Femur (tissue), 1 donor: ENCODE measurements at places on chromosomes 5 and 9.

GRCh38 chr9:105296877-105297287 is 52.4 kb downstream of the SLC44A1 start:
- no peak for DNase-seq

- no peak for DNase-seq
These were observed 6.8 kb downstream of the GARIN3 start for GRCh38 chr5:157159209-157159751.

DNA sequence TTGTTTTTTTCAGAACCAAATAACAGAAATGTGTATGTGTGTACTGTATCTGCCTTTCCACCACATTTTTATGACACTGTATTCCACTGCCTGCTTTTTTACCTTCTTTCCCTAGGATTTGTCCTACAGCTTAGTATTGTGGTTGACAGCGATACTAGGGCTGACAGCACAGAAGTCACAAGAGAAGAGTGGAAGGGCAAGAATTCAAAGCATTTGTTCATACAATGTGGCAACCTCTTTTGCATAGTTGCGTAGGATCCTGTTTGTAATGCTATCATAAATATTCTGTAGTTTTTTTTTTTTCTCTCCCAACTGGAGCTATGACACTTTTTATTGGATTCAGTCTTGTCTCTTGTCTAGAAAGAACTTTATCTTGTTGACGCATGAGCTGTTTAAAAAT is 5.6 kb upstream of the BNIP1 start:
- DNase-seq: no peak

DNA sequence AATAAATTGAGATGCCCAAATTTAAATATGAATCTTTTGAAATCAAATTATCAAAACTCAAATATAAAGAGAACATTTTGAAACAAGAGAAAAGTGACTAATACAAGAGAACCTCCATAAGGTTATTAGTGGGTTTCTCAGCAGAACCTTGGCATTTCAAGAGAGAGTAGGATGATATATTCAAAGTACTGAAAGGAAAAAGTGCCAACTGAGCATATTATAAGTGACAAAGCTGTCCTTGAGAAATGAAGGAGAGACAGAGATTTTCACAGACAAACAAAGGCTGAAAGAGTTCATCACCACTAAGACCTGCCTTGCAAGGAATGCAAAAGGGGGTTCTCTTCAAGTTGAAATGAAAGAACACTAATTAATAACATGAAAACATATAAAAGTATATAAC is 366.0 kb downstream of the HINT1 start:
- DNase-seq: no peak

GRCh38 chr9:127530206-127530941 is 79.1 kb downstream of the LRSAM1 start:
- DNase-seq: no peak

DNA sequence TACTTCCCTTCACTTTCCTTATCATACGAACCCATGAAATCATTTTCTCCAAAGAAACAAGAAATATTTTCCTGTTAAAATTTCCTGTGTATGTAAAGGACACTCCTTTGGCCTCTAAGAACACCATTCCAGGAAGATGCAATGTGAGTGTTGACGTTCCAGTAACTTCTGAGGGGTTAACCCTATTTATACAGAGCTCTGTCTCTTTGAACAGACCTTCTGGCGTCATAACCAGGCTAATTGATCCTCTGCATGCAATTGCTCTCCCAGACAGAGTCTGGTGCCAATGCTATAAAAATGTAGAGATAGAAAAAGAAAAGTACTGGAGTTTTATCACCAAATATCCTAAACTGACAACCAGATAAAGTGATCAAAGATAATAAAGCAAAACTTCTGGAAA is 218.5 kb downstream of the TLE1 start:
- DNase-seq: no peak

- no peak for DNase-seq
These were observed 123.7 kb downstream of the ADGRV1 start for GRCh38 chr5:90682278-90682677.

DNA sequence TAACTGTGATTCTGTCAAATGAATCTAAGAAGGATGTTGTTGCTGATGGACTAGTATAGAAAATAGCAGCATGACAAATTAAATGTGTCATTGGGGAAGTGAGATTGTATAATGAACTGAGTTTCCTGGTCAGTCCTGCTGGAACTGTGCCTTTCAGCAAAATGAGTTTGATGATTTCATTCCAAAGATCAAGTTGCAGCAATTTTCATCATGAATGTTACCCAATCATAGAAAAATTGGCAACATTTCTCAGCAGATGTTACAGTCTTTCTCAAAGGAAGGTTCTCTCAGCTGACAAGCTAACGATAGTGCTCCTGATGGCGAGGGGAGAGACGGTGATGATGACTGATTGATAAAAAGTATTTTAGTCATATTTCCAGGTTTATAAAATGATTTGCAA is 10.7 kb downstream of the PCDHAC2 start:
- no peak for DNase-seq

DNA sequence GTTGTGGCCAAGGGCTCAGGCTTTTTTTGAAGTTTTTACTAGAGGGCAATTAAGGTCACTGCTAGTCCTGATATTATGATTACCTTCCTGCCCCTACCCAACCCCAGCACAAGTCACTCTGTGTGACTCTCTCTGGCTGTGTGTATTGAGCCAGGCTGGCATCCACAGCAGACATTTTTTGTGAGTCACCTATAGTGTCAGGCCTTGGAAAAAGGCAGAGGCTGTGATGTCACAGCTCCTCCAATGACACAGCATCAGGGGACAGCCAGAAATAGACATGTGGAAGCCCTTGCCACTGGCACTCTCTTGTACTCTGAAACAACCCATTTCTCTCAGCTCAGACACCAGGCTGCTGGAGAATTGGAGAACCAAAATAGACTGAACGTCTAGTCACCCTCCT is 145.4 kb downstream of the NMUR2 start:
- DNase-seq: no peak

- DNase-seq: no peak
These were observed 267.8 kb upstream of the CLINT1 start for GRCh38 chr5:158126442-158127405.

- DNase-seq: no peak
These were observed 708.7 kb downstream of the CDH9 start for GRCh38 chr5:26329562-26330189.

- DNase-seq: no peak
These were observed 56.7 kb upstream of the CTNNA1 start for GRCh38 chr5:138696501-138696900.

GRCh38 chr5:32600054-32600622 is 14.8 kb downstream of the SUB1 start:
- DNase-seq: no peak

- no peak for DNase-seq
These were observed 10.9 kb upstream of the MCCC2 start for GRCh38 chr5:71576241-71576640.

DNA sequence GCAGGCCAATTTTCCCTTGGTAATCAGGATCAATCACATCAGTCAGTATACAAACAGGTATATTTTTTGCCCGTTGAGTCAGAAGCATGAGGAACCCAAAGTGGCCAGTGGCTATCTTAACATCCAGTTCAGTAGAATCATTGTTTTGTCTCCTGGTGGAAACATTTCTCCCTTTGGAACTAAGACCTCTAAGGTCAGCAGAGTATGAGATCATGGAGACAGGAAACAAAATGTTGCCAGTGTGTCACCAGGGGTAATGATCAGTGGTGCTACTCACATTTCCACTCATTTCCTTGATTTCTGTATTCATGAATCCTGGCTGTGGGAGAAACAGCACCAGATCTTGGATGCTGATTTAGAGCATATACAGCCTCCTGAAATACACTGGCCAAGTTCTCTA is 553.0 kb downstream of the CSNK1G3 start:
- no peak for DNase-seq

DNA sequence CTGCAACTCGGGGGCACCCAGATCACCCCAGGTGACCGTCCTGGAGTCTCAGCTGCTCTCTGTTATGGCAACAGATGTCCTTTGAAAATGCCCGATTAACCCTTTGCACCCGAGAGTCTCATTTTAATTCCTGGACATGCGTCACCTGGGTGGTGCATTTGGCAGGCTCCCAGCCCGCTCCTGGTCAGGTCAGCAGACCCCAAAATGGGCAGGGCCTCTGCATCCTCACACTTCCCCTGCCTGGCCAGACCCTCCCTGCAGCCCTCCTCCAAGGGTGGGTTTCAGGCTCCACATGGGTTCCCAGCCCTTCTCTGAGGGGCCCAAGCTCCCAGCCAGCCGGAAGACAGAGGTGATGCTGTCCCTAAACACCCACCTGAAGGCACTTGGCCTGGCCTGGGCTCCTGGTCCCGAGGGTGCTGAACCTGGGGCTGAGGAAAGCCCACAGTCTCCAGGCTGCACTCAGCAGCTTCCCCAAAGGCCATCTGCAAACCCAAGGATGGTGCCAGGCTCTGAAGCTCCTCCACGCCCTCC is 69.4 kb downstream of the PSMB7 start:
- no peak for DNase-seq

- no peak for DNase-seq
These were observed 71.4 kb upstream of the SMIM23 start for GRCh38 chr5:171714261-171714660.
